T-helper 2 cell treated with Interferon-gamma antibody and Interleukin-4, amounts not matched to agents 100 ng/mL and 5 ng/mL, for 36 hours (primary cell): ENCODE measurements at places on chromosomes 11 and 22. TPM values are rescaled to one million over a fixed set of nuclear protein-coding genes. Genes with fewer than 3 reads are reported as not detected.

The OR10G4 gene
- total RNA-seq, result not detected in 2 replicates

The SLC15A3 gene
- total RNA-seq, result 0.86 and 1.2 TPM in 2 replicates

The OR10A3 gene
- total RNA-seq, result not detected in 2 replicates

The ADAMTS8 gene
- not detected in 2 replicates for total RNA-seq

The HNRNPUL2 gene
- total RNA-seq, result 69.9 and 72.6 TPM in 2 replicates

The MYO7A gene
- total RNA-seq, result 0.07 and 0.23 TPM in 2 replicates

The CLCF1 gene
- total RNA-seq, result 0.39 and 0.48 TPM in 2 replicates

The ATM gene
- 111 and 116 TPM in 2 replicates for total RNA-seq

The TRIM6 gene
- total RNA-seq, result 0.18 and 0.25 TPM in 2 replicates

The MRE11 gene
- total RNA-seq, result 40.7 and 43.5 TPM in 2 replicates

The PARVA gene
- not detected in 2 replicates for total RNA-seq

The CENATAC gene
- 51.2 and 52.3 TPM in 2 replicates for total RNA-seq

The IL10RA gene
- total RNA-seq, result 348 and 364 TPM in 2 replicates

The PNPLA3 gene
- total RNA-seq, result 0.25 and 0.36 TPM in 2 replicates

The ZP1 gene
- total RNA-seq, result 0.61 and 0.66 TPM in 2 replicates

The OR6A2 gene
- 0.23 TPM in 2 replicates for total RNA-seq

The RAG2 gene
- total RNA-seq, result not detected in 2 replicates
